ENCODE measurements at places on chromosomes 3 and 15. TPM values are rescaled to one million over a fixed set of nuclear protein-coding genes. Genes with fewer than 3 reads are reported as not detected.

Gene APOD
- polyA plus RNA-seq = 618 TPM

Gene GMNC
- not detected for polyA plus RNA-seq

Gene KIF15
- 0.24 TPM for polyA plus RNA-seq

Gene MYL3
- polyA plus RNA-seq = 7.8 TPM

Gene LRRK1
- polyA plus RNA-seq = 11.5 TPM

Gene BMF
- 7.3 TPM for polyA plus RNA-seq

Gene SPCS1
- polyA plus RNA-seq = 101 TPM

Gene IDH2
- polyA plus RNA-seq = 91.9 TPM

Gene MBD4
- polyA plus RNA-seq = 14.3 TPM

Gene PTH1R
- polyA plus RNA-seq = 62.9 TPM

Gene ASB14
- polyA plus RNA-seq = not detected

Gene TNFSF10
- 23.3 TPM for polyA plus RNA-seq

Gene ABHD17C
- polyA plus RNA-seq = 4.5 TPM

Gene ARGFX
- not detected for polyA plus RNA-seq

Gene ITIH1
- 0.30 TPM for polyA plus RNA-seq

Gene NMNAT3
- polyA plus RNA-seq = 4.6 TPM

Gene GOLGA8O
- 0.45 TPM for polyA plus RNA-seq

Gene TLR9
- polyA plus RNA-seq = 0.22 TPM

Gene INTS14
- 15.7 TPM for polyA plus RNA-seq

Gene LAMB2
- polyA plus RNA-seq = 195 TPM

Gene CACNA2D3
- polyA plus RNA-seq = 0.30 TPM

Gene IL17RD
- 0.60 TPM for polyA plus RNA-seq

Gene CHRM5
- 0.01 TPM for polyA plus RNA-seq

Gene LSG1
- 31.1 TPM for polyA plus RNA-seq

Gene RAD54L2
- polyA plus RNA-seq = 4.6 TPM

Gene ITIH4
- 21.1 TPM for polyA plus RNA-seq

Gene KBTBD8
- polyA plus RNA-seq = 4.4 TPM

Gene FOXB1
- polyA plus RNA-seq = not detected

Gene STARD9
- 3.8 TPM for polyA plus RNA-seq

Gene GTPBP8
- 13.1 TPM for polyA plus RNA-seq

Gene FILIP1L
- 71.3 TPM for polyA plus RNA-seq

Gene MAP6D1
- 0.70 TPM for polyA plus RNA-seq

Gene SCN11A
- polyA plus RNA-seq = 0.22 TPM

Gene GALNT15
- polyA plus RNA-seq = 60.7 TPM

Gene DLEC1
- polyA plus RNA-seq = 0.22 TPM

Gene PEX5L
- 0.19 TPM for polyA plus RNA-seq

Gene GOLGA8M
- polyA plus RNA-seq = 2.8 TPM

Gene PRKCD
- 29.6 TPM for polyA plus RNA-seq

Gene HYAL3
- polyA plus RNA-seq = 2.5 TPM

Gene A4GNT
- polyA plus RNA-seq = 0.18 TPM

Gene ISY1
- 30.9 TPM for polyA plus RNA-seq

Gene MME
- polyA plus RNA-seq = 16.0 TPM

Gene LEKR1
- 0.64 TPM for polyA plus RNA-seq

Gene PLSCR5
- polyA plus RNA-seq = not detected

Gene SIDT1
- polyA plus RNA-seq = 1.1 TPM

Measured in adipose tissue (tissue), 3 donors.